ENCODE measurements at places on chromosomes 2 and 18.

GRCh38 chr2:225764346-225764745 lies 364.8 kb downstream of the NYAP2 start:
- DNase-seq: no peak

- DNase-seq: no peak
Observed at GRCh38 chr18:10923141-10923540, 226.2 kb downstream of the PIEZO2 start.

DNA sequence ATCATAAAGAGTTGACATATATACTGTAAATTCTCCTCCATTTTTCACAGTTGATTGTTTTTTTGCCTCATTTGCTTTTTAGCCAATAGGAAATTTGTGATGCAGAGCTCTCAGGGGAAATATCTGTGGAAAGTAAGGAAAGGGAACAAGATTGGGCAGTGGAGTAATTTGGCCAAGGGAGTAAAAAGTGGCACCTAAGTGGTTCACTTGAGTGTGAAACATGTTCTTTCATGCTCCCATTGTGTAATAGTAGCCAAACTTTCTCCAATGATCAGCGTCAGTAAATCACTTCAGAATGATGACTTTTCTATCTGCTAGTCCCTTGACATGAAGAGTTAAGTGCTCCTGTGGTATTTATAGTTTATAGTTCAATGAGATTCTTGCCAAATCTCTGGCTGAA lies 141.9 kb upstream of the KCNJ3 start:
- DNase-seq: no peak

GRCh38 chr18:79558196-79558932 lies 121.2 kb upstream of the CTDP1 start:
- no peak for DNase-seq

DNA sequence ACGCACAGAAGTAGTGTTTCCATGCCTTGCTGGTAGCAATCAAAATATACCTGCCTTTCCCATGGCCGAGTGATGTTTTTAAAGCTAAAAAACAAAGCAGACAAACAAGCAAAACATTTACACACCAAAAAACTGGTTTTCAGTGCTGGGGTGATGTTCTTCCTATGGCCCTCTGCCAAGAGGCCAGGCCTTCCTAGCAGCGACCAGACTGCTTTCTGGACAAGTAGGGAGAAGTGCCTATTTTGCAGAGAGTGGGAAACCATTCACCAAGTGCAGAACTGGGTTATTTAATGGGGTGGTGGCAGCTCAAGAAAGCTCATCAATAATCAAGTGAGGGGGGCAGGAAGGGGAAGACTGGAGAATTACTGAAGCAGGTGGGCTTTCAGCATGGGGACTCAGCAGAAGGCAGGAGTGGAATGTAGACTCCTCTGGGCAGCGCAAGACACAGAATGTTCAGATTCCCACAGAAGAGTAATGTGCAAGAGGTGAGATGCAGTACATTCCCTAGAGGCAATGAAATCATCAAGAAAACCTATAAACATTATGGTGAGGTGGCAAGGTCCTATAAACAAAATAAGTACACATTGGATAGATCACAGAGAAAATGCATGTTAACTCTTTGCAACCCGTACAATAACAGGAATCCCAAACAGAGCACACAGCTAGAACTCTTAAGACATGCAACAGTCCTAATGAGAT lies 44.0 kb downstream of the CPO start:
- DNase-seq: no peak

GRCh38 chr2:218387369-218388194 lies 5.5 kb downstream of the SLC11A1 start:
- DNase-seq: no peak

GRCh38 chr18:79048245-79048632 lies 21.0 kb upstream of the ATP9B start:
- no peak for DNase-seq

GRCh38 chr2:1750933-1751766 lies 6.8 kb upstream of the PXDN start:
- no peak for DNase-seq

- no peak for DNase-seq
Observed at GRCh38 chr2:23544589-23545295, 159.8 kb downstream of the KLHL29 start.

- no peak for DNase-seq
Observed at GRCh38 chr2:149579972-149580882, 7.3 kb downstream of the MMADHC start.

- no peak for DNase-seq
Observed at GRCh38 chr18:11004951-11005350, 144.4 kb downstream of the PIEZO2 start.

GRCh38 chr2:5521461-5521860 lies 170.7 kb upstream of the SOX11 start:
- no peak for DNase-seq

GRCh38 chr18:57624988-57625387 lies 3.4 kb upstream of the NARS1 start:
- DNase-seq: no peak

DNA sequence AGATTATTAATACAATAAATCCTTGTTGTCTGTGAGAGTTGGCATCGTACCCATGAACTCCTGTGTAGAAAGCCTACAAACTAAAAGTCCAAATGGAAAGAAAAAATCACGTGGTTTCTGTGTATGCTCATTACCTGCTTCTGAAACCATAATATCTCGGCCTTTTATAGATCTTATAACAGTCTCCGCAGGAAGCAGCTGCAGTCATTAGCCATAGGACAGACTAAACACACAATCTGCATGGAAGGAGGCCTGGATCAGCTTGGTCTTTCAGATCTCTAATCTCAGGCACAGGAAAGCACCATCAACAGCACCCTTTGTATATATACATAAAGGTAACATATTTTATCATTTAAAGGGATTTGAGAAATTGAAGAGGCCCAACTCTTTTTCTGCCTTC lies 508.9 kb upstream of the TCF4 start:
- no peak for DNase-seq

GRCh38 chr2:191315365-191315752 lies 70.2 kb downstream of the MYO1B start:
- no peak for DNase-seq

DNA sequence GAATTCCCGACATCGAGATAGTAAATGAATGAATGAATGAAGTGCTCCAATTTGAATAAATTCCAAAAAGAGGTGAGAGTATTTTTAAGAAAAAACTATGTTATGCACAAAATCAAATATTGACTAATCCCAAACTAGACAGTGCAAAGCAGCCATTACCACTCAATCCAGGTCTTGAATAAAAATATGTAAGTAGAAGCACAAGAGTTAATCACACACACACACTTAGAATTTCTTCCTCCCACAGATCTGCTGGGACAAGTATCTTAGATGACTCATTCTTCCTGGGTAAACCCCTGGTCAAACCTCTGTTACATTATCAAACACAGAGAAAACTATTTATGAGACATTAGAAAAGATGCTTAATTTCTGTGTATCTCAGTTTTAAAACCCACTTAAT lies 102.0 kb downstream of the PLA2R1 start:
- DNase-seq: no peak

GRCh38 chr2:23566241-23567142 lies 181.5 kb downstream of the KLHL29 start:
- DNase-seq: no peak

- DNase-seq: no peak
Observed at GRCh38 chr2:43814711-43815110, 23.9 kb downstream of the ABCG5 start.

- DNase-seq: no peak
Observed at GRCh38 chr2:192145496-192145895, 49.2 kb downstream of the TMEFF2 start.

GRCh38 chr2:80546766-80547165 lies 242.2 kb upstream of the LRRTM1 start:
- no peak for DNase-seq

DNA sequence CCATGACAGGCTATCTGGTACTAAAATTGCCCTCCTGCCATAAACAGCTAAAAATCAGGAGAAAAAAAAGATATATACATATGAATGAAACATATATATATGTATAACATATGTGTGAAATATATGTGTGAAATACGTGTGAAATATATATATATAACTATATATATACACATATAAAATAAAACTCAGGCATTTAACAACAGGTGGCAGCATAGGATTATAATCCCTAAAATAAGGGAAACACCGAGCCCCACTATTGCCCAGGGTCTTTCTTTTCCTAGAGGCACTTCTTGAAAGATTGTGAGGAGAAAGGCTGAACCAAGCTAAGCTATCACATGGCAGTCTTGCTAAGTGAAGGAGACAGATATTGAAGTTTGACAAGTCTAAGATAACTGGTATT lies 65.9 kb upstream of the CYTIP start:
- no peak for DNase-seq

- DNase-seq: no peak
Observed at GRCh38 chr2:39325966-39326365, 82.2 kb upstream of the CDKL4 start.

GRCh38 chr2:8693157-8693821 lies 11.4 kb downstream of the ID2 start:
- no peak for DNase-seq

DNA sequence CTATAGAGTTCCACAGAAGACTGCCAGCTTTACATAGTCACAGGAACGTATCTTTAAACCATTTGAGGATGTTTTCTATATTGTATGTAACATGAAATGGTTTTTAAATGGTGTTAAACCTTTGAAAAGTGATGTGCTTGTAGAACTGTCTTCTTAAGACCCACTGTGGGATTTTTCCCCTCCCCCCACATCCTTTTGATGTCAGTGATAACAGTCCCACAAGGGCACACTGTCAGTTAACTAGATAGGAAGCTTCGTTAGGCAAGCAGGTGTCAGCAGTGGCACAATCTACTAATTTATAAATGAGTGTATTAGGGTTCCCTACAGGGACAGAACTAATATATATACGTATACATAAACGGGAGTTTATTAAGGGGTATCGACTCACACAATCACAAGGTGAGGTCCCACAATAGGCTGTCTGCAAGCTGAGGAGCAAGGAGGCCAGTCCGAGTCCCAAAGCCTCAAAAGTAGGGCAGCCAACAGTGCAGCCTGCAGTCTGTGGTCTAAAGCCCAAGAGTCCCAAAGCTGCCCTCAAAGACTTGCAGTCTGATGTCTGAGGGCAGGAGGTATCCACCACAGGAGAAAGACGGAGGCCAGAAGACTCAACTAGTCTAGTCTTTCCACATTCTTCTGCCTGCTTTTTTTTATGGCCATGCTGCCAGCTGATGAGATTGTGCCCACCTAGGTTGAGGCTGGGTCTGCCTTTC lies 23.8 kb upstream of the HNRNPLL start:
- no peak for DNase-seq

GRCh38 chr18:29711932-29712331 lies 1330.6 kb downstream of the DSC3 start:
- DNase-seq: no peak

- no peak for DNase-seq
Observed at GRCh38 chr18:9348079-9348671, 13.6 kb downstream of the TWSG1 start.

- no peak for DNase-seq
Observed at GRCh38 chr2:83899271-83899670, 559.8 kb downstream of the SUCLG1 start.

DNA sequence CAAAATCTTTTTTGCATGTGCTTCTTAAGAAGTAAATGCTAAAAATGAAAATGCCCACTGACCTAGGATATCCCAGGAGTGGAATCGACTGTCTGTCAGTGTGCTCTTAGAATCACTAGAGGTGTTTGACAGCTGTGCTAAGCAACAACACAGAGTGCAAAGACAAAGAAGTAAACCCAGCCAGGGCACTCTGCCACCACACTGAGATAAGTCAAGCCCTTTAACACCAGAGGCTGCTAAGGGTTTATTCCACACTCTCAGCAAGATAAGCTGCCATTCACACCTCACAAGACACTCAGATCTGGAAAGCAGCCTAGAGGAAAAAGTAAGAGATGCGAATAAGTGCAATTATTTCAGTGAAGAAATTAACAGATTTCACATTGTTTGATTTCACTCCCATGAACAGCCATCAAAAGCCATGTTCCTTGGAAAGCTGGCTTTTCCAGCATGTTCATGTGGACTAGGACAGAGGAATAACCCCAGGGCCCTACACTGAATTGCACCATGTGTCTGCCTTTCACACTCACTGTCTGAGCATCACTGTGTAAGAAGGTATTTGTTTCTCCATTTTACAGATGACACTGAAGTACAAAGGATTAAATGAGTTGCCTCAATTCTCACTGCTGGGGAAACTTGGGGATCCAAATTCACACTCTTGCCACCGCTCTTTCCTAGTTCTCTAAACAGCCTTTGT lies 6.0 kb upstream of the BMP10 start:
- no peak for DNase-seq

- DNase-seq: no peak
Observed at GRCh38 chr2:60526623-60527022, 26.8 kb downstream of the BCL11A start.

DNA sequence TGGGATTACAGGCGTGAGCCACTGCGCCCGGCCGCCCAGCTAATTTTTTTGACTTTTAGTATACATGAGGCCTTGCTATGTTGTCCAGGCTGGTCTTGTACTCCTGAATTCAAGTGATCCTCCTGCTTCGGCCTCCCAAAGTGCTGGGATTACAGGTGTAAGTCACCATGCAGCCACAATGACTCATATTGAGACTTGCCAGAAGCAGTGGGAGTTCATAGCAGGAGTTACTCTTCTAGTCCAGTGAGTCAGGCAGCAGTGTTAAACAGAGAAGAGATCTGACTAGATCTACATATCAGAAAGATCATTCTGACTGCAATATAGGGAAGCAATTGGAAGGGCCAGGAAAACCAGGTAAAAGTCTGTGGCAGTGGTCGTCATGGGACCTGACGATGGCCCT lies 1.5 kb upstream of the FLACC1 start:
- DNase-seq: no peak

GRCh38 chr2:26605195-26605998 lies 35.8 kb downstream of the CIB4 start:
- DNase-seq: no peak

- DNase-seq: no peak
Observed at GRCh38 chr2:8248623-8248957, 433.3 kb upstream of the ID2 start.

DNA sequence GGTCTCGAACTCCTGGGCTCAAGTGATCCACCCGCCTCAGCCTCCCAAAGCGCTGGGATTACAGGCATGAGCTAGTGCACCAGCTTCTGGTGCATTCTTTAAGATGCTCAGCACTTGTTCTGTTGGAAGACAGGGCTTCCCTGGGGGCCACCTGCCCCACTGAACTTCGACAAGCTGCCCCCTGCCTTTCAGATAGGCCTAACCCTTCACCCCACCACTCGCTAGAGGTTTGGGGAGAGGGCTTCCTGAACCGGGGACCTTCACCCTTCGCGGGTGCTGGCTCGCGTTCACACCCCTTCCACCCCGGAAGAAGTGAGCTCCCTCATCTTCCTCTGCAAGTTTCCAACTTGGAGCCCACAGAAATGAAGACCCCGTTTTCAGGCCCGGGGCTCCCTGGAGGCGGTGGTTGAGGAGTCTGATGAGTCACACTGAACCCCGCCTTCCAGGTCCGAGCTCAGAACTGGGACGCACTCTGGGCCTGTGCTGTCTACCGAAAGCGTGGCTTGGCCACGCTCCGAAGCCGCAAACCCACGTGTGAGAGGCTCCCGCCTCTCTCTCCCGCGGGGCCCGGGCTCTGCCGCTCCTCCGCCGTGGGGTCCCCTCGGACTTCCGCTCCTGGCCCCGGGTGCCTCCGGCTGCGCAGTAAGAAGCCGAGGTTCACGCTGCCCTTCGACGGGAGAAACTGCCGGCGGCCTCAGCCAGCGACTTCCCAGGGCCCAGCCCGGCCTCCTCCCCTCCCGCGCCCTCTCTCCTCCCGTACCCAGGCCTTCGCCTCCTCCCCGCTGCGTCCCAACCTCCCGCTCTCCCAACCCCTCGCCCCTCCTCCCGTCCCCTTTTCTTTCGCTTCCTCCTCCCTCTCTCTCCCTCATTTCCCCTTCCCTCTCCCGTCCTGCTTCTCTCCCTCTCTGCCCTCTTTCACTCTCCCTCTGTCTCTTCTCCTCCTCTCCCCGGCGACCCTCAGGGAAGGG lies 47.5 kb upstream of the SP3 start:
- DNase-seq: no peak

All from activated CD8-positive, alpha-beta memory T cell treated with anti-CD3 and anti-CD28 coated beads for 48 hours (primary cell).